H7 (cell line): ENCODE measurements at places on chromosomes 2 and 18.

- DNase-seq, result no peak
Measured at GRCh38 chr2:237835372-237835771, 24.1 kb upstream of the RAMP1 start.

DNA sequence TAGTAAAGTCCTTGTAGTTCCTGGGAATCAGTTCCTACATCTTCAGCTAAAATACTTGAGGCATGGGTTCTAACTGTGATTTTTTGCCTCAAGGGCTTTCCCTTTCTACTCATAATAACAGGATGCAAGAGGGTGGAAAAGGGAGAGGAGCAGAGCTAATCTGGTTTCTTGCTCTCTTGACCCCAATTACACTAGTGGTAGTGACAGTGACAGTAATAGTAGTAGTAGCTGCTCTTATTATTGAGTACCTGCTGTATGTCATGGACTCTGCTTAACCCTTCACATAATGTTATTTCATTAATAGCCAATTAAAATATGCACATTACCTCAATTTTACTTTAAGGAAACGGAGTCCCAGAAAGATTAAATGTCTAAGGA is 214.8 kb upstream of the HNRNPA3 start:
- DNase-seq, result no peak

DNA sequence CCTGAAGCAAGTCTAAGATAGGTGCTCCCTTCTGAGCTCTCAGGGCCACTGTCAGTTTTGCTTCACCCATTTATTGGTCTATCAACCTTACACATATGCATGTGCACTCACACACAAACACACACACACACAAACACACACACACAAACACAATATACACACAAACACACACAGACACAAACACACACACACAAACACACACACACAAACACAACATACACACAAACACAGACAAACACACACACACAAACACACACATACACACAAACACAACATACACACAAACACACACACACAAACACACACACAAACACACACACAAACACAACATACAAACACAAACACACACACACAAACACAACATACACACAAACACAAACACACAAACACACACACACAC is 181.6 kb upstream of the KLHL29 start:
- no peak for DNase-seq

GRCh38 chr2:98713332-98714015 is 17.5 kb downstream of the MGAT4A start:
- no peak for DNase-seq

DNA sequence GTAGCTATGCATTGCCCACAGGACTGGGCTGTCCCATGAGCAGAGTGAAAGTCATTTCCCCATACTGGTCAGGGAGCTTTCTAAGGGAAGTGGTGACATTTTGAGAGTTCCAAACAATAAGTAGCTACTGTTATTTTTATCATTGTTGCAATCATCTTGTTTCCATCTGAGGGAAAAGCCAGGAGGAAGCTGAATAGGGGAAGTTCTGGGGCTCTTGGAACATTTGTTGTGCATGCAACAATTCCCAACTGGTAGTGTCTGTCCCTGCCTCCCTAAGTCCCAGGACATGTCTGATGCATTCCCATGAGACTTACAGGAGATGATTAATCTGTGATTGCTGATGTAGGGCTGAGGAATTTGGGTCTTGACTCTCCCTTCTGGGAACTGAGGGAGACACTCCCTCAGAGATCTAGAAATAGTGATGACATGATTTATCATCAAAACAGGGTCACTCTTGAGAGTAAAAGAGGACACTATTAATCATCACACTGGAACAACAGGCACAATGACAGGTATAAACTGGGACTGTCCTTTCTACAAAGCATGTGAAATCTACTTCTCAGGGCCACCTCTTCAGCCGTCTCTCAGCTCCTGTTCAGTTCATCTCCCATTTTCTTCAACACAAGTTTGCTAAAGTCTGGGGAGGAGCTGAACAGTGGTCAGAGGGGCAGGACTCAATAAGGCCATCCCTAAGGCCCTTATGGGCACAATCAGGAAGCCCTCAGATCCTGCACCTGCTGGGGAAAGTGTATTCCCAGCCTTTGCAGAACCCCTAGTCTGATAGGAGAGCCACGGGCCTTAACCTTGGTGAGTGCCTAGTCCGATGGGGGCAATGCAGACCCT is 28.0 kb upstream of the MARCO start:
- DNase-seq, result no peak

GRCh38 chr2:109500910-109501309 is 112.9 kb downstream of the SEPTIN10 start:
- DNase-seq, result peak; percentile 75

DNA sequence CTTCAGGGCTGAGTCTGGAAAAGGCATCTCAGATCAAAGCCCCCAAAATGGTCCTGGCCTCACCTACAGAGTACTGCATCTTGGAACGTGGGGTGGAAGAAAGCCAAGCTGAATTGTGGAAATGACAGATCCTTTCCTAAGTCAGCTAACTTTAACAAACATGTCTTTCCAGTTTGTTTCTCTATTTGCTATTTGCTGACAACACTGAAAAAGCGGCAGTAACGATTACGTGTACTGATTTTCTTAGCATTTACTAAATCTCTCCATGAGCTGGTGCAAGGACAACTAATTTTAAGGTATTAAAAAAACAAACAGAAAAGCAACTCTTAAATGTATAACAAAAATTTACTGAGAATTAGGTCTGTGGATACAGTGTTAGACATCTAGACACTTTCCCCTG is 1.1 kb downstream of the HIBCH start:
- DNase-seq, result no peak

DNA sequence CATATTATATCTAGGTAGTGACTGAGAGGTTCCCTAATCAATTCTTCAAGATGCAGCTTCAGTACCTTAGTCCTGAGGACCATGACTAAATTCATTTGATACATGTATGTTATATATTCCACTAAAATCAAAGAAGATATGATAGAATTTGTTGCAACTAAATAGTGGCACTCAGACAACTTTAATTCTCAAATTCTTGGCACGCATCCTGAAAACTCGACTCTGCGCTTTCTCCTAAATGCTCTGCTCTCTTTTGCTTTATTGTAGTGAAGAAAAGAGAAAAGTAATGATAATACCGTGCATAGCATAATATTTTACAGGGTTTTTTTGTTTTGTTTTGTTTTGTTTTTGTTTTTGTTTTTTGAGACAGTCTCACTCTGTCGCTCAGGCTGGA is 475.3 kb downstream of the ARHGAP15 start:
- no peak for DNase-seq

DNA sequence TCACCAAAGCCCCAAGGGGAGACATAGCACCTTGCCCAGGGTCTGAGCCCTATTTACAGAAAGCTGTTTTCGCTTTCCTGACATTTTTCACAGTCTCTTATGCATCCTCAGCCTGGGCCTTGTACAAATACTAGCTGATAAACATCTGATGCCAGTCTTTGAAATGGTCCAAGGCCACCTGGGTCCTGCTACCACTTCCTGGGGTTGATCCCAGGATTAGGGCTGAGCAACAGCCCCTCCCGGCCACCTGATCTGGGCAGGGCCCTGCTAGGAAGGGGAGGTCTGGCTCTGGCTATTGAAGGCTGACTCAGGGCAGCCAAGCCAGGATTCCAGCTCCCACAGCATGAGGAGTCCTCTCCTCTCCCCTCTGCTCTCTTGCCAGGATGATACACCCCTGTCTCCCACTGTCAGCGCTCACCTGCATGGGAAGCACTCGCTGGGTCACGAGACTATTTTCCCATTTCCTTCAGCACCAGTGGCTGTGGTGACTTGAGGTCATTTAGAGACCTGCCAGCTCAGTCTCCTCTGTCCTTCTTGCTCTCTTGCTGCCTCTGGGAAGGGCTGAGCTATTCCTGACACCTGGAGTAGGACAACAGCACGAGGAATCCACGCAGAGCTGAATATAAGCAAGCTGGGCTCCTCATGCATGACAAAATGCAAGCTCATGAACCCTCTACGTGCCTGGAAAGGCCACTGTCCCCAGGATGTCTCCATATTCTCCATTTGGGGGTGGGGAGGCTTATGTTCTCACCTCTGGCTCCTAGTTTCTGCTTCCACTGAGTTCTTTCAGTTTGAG is 53.0 kb upstream of the LGALSL start:
- DNase-seq, result peak; percentile 35

- DNase-seq, result peak; percentile 75
Measured at GRCh38 chr2:8573234-8573941, 108.5 kb upstream of the ID2 start.

DNA sequence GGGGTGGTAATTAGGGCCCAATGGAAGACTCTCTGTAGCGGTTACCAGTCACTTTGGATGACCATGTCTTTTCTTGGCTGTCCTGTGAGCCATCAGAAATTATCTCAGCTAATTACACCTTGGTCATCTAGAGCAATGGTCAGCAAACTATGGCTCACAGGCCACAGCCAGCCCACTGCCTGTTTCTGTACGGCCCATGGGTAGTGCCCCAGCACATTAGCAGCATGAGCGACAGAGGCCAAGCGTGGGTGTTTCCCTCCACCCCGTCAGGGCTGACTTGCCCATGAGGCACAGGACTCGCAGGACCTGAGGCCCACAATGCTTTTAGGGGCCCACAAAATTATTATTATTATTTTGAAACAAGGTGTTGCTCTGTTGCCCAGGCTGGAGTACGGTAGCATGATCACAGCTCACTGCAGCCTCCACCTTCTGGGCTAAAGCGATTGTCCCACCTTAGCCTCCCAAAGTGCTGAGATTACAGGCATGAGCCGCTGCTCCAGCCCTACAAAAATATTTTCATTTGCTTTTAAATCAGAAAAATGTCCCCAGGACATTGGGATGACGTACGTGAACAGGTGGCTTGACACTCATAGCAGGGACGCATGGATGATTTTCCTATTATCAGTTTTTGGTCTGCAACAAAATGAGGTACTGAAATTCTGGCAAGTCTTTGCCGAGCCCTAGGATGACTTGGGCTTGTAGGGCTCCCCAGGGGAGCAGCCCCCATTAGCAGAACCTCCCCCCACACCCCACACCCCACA is 29.3 kb upstream of the CEP68 start:
- no peak for DNase-seq

GRCh38 chr2:13821255-13821880 is 811.1 kb upstream of the LRATD1 start:
- DNase-seq, result no peak

DNA sequence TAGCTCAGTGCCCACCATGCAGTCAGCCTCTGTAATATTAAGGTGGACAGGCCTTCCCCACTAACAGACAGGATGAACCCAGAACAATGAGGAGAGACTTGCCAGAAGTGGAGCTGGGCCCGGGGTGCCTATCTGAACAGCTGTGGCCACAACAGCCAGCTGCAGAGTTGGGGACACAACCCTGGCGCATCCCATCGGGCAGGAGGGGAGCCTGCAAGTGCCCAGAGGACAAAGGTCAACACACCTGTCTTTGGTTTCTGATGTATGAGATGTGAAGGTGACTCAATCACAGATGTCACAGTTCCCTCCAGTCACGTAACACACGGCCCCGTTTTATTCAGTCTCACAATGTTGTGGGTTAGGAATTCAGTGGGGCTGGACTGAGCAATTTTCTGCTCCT is 48.2 kb upstream of the TAF1B start:
- no peak for DNase-seq

GRCh38 chr2:61910603-61911002 is 5.1 kb downstream of the COMMD1 start:
- DNase-seq, result no peak

GRCh38 chr2:36351736-36352349 is 3.7 kb upstream of the CRIM1 start:
- peak; percentile 64 for DNase-seq

DNA sequence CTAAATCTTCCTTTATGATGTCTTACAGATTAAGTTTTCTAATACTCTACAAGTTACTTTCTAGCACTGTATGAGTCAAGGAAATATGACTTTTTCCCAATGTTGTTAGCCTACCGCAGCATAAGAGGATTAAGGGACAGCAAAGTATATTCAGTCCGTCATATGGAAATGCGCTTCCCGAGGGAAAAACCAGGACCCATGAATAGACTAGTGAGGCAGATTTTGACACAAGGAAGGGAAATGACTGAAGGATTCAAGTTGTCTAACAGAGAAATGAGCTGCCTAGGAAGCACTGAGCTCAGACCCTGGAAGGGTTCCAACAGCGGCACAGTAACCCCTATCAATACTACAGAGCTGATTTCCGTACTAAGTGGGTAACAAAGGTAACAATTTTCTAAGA is 12.0 kb downstream of the SEPTIN10 start:
- DNase-seq, result no peak

- DNase-seq, result no peak
Measured at GRCh38 chr18:56538746-56539145, 99.6 kb downstream of the TXNL1 start.

DNA sequence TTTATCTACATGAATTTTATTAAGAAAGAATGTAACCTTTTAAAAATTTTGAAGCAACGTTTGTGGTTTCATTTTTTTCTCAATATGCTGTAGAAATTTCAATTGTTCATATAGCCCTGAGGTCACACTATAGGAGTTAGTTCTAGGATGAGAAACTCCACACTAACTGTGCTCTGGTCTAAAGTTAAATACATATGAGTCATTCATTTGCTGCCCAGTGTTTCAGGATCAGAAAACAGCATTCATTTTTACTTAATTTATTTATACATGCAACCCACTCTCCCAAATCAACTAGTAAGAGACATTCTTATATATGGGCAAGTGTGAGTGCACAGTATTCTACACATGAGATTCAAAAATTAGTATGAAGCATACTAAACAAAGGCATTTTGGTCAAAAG is 137.9 kb downstream of the DOCK10 start:
- no peak for DNase-seq

GRCh38 chr18:35525795-35526494 is 28.2 kb upstream of the INO80C start:
- DNase-seq, result no peak

DNA sequence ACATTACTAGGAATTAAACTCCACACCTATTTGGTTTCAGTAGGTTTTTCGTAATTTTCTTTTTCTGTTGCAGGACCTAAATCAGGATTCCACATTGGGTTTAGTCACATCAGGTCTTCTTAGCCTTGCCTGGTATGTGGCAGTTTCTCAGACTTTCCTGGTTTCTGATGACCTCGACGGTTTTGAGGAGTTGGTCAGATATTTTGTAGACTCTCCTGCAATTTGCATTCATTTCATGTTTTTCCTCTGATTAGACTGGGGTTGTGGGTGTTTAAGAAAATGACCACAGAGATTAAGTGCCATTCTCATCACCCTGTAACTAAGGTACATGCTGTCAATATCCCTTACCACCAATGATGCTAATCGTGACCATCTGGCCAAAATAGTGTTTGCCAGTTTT is 97.3 kb upstream of the ST6GAL2 start:
- DNase-seq, result no peak

DNA sequence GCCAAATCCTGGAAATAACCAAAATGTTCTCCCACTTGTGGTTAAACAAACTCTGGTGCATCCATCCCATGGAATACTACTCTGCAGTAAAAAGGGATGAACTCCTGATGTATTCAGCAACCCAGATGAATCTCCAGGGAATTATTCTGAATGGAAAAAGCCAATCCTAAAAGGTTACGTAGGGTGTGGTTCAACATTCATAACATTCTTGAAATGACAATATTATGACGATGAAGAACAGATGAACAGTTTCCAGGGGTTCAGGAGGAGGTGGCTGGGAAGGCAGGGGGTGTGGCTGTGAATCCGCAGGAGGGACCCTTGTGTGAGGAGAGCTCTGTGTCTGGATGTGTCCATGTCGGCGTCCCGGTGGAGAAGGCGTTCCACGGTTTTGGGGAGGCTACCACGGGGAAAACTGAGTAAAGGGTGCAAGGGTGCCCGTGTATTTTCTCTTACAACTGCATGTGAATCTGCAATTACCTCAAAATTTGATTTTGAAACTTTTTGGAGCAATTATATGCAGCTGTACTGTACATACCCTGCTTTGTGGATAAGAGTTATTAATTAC is 47.3 kb downstream of the KCNG2 start:
- no peak for DNase-seq
